ENCODE measurements at places on chromosomes 1 and 21. TPM values are rescaled to one million over a fixed set of nuclear protein-coding genes. Genes with fewer than 3 reads are reported as not detected.

The ANXA9 gene
- 0.19 TPM for total RNA-seq

The FAM72B gene
- total RNA-seq = 0.57 TPM

The NKAIN1 gene
- total RNA-seq = 0.28 TPM

The KCNN3 gene
- total RNA-seq = 1.9 TPM

The DENND1B gene
- total RNA-seq = 17.2 TPM

The LY9 gene
- total RNA-seq = 0.32 TPM

The LEPR gene
- 27.7 TPM for total RNA-seq

Data from posterior vena cava (tissue), 2 donors.